ENCODE measurements at places on chromosomes 2 and 18.

GRCh38 chr2:120936476-120937334 is 201.0 kb downstream of the GLI2 start:
- no peak for DNase-seq

DNA sequence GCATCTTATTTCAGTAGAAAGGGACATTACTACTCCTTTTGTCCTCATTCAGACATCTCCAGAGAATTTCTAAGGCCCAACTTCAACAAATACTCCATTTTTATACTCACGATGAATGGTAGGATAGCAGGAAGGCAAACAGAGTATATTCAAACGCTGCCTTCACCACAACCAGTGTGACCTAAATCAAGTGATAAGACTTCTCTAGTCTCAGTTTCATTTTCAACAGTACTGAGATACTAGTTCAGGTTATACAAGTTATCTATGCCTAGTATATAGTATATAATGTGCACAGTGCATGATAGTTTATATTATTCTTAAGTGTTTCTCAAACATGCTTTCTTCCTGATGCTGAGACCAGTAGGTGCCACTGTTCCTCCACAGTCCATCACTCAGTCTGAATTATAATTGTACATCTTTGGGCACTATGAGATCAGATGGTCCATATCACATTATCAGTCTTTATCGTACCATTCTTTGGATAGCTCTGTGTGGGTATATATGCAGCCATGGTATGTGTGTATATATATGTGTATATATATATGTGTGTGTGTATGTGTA is 66.3 kb upstream of the RPE start:
- DNase-seq = no peak

- DNase-seq = no peak
Measured at GRCh38 chr18:36215577-36215976, 28.3 kb downstream of the MOCOS start.

GRCh38 chr2:437180-437579 is 149.3 kb upstream of the ALKAL2 start:
- DNase-seq = no peak

- DNase-seq = no peak
Measured at GRCh38 chr2:114011713-114012112, 121.8 kb downstream of the ACTR3 start.

DNA sequence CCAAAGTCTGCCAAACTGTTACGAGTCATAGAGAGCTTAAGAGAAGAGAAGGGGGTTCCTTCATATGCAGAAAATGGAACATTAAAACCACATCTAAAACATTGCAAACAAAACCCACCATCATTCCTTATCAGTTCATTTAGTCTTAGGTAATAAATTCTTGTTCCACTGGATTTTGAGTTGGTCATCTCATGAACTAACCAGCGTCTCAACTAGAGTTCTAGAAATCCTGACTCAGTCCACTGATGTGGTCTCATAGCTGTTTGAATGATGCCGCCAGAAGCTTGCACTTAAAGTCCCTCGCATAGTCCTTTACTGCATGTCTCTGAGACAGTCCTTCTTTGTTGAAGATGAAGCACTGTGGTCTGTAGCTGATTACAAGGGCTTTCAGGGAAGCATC is 15.0 kb upstream of the CAB39 start:
- no peak for DNase-seq

GRCh38 chr2:170247882-170248393 is 70.0 kb downstream of the MYO3B start:
- DNase-seq = no peak

DNA sequence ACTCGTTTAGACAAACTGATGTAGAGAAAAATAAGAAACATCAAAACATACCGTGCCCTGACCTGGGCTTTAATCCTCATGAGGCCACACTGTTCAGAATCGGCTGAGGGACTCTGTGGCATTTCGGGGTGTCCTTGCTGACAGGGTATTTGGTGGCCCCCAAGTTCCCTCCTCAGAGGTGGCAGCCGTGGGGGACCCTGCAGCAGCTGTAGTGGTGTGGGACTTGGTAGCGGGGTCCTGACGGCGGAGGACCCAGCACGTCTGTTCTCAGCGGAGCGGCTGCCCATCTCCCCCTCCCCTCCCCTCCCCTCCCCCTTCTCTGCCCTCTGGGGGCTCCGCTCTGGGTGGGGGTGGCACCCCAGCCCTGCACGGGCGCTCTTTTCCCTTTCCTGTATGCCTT is 18.4 kb downstream of the KCNG2 start:
- DNase-seq = no peak

- DNase-seq = no peak
Measured at GRCh38 chr2:127567351-127567854, 31.9 kb downstream of the MYO7B start.

DNA sequence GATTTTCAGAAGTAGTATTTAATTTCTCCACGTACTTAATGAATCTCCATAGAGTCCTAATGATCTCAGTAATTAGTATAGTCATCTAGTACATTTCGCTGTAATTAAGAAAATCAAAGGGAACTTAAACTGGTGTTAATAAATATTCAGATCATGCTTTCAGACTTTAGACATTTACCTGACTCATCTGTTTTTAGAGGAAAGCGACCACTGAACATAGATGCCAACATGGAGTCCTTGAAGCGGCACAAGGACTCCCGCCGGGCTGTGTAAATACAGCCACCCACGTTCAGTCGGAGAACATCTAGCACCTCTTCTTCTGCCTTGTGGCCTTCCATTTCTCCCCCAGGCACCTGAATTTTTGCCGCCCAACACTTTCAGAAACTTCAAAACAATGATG is 3.2 kb downstream of the KCTD18 start:
- DNase-seq = no peak

DNA sequence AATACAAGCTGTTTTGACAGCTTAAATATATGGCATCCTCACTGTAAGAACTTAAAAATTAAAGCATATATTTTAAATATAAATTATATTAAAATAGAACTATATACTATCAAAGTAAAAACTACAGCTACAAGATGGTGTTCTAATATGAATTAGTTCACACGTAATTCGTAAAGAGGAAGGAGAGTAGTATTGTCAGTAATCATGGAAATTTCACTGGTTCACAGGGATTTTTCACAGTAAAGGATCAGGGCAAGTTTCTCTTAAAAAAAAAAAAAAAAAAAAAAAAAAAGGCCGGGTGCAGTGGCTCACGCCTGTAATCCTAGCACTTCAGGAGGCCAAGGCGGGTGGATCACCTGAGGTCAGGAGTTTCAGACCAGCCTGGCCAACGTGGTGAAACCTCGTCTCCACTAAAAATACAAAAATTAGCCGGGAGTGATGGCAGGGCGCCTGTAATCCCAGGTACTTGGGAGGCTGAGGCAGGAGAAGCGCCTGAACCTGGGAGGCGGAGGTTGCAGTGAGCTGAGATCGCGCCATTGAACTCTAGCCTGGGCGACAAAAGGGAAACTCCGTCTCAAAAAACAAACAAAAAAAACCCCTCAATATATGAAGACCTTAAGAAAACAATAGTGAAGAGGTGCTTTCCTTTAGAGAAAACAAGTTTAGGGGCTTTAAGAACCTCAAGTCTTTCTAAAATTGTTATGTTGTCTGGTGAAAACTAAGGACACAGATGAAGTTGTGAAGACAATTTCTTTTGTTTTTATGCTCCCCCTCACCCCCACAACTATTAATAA is 32.5 kb downstream of the PNO1 start:
- DNase-seq = no peak

DNA sequence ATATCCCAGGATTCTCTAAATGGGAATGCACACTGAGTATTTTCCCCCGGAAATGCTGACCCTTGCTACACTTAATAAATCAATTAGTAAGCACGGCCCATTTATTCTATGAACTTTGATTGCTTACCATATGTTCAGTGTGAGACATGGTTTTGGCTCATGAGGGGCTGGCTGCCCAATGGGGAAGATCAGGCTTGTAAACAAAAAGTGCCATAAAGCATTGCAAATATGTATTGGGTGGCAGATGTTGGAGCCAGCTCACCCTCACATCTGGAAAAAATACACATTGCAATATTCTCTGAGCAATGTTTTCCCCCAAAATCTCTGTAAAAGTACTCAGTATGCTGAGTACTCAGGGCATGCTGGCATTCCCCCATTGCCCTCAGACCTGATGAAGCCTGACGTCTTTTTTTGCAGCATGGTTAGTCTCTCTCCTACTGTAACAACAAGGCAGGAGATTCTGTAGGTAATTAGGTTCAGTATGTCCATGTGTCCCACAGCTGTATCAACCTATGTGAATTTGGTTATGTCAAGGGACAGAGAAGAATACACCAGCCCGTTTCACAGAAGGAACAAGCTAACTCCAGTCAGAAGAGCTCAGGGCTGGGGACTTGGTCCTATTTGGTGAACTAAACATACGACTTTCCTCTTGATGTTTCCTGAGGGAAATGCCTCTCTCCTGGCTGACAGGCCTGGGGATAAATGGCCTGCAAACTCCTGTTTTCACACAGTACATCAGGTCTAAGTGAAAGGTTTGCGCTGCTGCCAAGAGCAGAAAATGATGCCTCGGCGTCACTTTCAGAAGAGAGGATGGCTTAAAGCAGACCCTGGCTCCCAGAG is 202.4 kb downstream of the INSIG2 start:
- no peak for DNase-seq

DNA sequence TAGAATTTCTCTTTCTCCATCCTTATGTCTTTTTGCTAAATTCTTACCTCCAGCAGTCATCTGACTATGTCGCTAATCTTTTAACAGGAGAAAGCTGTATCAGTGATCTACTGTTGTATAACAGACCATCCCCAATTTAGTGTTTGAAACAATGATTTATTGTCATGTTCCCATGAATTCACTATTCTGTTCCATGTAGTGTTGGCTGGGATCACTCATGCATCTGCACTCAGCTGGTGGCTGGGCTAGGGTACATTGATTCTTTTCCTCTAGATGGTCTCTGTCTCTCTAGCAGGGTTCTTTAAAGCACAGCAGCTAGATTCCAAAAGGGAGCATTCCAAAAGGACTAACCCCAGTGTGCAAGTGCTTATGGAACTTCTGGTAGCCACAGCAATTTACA is 184.2 kb upstream of the FANCL start:
- DNase-seq = no peak

DNA sequence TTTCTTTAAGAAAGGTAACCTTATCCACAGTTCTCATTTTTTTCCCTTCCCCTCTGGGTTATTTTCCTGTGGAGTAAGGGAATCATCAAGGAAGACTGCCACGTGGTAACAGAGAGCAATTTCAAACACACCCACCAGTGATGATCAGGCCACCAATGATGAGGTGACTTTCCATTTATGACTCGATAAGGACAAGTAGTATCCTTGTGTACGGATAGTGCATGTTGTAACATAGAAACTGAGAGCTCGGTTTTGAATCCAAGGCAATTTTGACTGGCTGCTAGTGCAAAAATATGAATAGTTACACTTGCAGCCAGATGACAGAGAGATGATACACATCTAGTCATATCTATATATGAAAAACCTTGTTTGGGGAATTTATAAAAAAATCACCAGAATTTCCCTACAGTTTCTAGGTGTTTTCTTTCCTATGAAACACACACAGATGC is 143.6 kb upstream of the TCF4 start:
- DNase-seq = no peak

- no peak for DNase-seq
Measured at GRCh38 chr2:240953426-240954410, 44.7 kb upstream of the SNED1 start.

DNA sequence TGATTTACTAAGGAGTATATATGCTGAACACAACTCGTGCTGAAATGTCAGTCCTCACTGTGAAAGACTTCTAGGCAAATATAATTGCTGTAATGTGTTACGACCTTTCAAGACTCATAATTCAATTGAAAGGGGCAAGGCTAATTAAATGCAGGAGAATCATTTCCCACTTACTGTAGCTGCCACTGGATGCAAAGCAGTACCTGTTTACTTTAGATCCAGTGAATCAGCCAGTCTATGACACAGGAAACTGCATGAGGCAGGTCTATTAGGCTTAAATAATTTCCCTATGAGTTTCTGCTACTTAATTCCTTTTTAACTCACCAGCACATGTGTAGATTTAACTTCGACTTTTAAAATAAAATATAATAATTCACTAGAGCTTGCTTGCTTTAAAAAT is 125.6 kb downstream of the CTNNA2 start:
- no peak for DNase-seq

DNA sequence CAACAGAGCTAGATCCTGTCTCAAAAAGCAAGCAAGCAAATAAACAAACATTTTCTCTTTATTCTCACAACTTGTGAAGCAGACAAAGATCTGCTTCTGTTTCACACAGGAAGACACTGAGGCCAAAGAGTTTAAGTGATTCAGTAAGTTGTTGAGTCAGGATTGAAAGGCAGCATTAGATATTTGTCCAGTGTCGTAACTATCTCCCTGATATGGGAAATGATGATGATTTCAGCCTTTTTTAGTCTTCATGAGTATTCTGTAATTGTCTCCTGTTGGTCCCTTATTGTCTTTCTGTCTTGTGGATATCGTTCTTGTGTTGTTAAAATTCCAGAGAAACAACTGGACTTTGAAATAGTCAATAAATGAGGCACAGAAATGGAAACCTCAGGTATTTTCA is 59.6 kb downstream of the GATA6 start:
- no peak for DNase-seq

GRCh38 chr2:216370961-216371712 is 1.1 kb downstream of the MARCHF4 start:
- no peak for DNase-seq

GRCh38 chr18:44393406-44393805 is 287.3 kb upstream of the SETBP1 start:
- DNase-seq = no peak

GRCh38 chr2:23850564-23851256 is 76.2 kb downstream of the ATAD2B start:
- DNase-seq = no peak

DNA sequence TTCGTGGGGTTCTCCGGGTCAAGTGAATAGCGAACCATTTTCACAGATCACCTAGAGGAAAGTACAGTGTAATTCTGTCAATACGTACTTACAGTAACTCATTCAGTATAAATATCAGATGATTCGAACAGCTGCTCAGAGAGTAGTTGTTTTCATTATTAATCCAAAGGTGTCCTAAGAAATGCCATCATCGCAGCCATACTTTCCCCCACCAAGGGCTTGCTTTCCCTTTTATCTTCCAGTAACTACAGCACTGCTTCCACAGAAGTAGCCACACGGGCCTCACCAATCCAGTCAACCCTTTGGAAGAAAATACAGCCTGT is 4.5 kb upstream of the C18orf32 start:
- no peak for DNase-seq

- no peak for DNase-seq
Measured at GRCh38 chr18:79062806-79063205, 6.4 kb upstream of the ATP9B start.

Measured in T-helper 17 cell (primary cell).